ENCODE measurements at places on chromosomes 11 and 22.

- no peak for DNase-seq
Observed at GRCh38 chr11:127492029-127492428, 491.5 kb upstream of the KIRREL3 start.

DNA sequence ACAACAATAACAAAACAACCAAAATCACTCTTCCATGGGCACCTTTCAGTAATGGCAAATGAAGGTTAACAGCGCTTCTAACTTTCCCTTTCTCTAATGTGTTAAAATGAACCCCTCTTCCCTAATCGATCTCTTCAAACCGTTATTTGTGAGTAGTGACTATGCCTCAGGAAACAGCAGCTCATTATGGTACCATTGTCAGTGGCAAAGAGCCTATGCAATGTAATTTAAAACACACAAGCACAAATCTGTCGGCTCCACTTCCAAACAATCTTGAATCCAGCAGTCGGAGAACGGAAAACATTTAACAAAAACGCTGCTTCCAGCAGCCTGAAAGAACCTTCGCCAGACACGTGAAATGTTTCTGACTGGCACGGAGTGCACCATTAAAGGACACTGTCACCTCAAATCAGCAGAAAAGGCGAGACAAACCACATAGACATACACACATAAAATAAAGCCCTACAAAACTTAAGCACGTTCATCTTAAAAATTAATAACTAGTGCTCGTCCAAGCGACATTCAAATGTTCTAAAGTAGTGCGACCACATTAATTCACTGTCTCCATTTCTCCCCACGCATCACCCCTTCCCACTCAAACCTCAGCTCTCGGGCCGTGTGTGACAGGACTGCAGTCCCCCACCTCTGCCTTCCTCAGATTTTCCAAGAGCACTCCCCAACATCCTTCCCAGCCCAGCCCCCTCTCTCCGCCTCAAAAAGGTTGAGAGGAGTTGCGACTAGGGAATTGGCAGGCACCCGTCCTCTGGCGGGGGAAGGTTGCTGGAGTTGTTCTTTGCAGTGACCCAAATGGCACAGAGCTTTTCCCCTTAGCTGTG is 748 bp downstream of the RAB30 start:
- no peak for DNase-seq

DNA sequence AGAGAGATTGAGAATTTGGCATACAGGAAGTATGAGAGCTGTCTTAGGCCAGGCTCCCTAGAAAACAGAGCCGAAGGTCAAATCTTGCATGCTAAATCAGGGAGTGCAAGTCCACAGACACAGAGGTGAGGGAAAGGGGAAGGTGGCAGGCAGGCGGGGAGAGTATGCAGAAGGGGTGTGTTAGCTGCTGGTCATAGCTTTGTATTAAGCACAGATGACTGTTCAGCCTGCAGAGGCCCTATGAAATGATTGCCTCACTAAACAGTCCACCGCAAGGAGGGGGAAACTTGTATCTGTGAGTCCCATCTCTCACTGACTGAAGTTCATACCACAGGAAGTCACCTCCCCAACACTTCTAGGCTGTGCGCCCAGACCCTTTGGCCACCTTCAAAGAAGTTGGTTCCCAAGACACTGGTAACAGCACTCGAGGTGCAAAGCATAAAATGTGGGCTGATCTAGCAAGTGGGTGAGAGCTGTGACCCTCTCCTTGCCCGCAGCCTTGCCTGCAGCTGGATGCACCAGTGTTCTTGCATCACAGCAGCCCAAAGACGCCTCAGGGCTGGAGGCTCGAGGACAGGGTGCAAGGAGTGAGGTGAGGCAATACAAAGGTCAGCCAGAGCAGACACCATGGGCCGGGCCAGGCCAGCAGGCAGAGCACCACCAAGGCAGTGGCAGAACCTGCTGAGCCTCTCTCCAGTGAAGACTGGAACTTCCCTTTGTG is 115.3 kb upstream of the TBCEL start:
- no peak for DNase-seq

DNA sequence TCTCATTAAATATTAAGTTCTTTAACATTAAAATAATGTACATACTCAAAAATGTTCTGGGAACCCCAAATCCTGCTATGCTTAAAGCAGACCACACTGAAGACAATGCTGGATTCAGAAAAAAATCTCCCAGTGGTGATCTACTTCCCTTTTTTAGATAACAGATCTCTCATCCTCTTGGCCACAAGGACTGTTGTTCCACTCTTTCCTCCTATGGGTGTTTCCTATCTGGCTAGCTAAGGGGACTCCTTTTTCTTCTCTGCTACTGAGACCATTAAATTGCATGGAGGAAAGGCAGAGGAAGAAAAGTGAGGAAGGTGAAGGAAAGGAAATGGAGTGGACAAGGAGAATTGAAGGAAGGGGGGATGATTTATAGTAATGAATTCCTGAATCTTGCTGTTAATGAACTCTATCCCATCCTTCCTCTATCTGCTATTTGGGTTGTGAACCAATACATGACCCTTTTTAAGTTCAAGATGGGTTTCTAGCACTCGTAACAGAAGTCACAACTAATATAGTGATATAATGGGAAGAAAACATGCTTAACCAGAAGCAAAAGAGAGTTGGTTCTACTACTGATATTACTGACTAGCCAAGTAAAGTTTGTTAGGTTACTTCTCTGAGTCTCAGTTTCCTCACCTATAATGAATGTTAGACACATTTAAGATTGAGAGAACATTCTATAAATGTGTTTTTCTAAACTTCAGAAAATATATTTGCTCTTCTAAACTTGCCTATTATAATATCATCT is 53.2 kb downstream of the PIK3C2A start:
- no peak for DNase-seq

DNA sequence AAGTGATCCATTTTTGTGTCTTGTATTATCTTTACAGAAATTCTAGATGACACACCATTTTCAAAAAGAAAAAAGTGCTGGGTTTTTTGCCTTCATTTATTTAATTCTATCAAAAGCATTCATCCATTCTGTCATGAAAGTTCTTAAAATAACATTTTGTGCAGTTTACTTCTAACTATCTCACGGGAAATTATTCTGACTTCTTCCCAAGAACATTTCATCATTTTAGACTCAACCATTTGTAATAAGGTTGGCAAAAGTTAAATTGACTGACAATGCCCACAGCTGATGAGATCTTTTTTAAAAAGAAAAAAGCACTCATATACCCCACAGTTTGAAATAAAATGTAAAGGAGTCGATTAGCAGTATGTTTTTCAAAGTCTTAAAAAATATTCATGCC is 68.5 kb downstream of the SBF2 start:
- no peak for DNase-seq

- no peak for DNase-seq
Observed at GRCh38 chr11:119483341-119483880, 60.4 kb upstream of the THY1 start.

- no peak for DNase-seq
Observed at GRCh38 chr11:19843079-19843478, 130.4 kb downstream of the NAV2 start.

DNA sequence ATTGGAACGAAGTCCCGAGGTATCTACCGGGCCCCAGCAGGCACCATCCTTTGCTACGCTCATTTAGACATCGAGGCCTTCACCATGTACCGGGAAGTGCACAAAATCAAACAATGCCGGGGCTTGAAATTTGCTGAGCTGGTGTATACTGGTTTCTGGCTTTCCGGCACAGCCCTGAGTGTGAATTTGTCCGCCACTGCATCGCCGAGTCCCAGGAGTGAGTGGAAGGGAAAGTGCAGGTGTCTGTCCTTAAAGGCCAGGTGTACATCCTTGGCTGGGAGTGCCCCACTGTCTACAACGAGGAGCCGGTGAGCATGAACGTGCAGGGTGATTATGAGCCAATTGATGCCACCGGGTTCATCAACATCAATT is 158.8 kb upstream of the GUCY1A2 start:
- no peak for DNase-seq

All from stimulated activated CD8-positive, alpha-beta memory T cell treated with anti-CD3 and anti-CD28 coated beads, Interleukin-15, amount 100 ng/mL, for 48 hours (primary cell).